ENCODE measurements at places on chromosomes 16 and 17.

GRCh38 chr17:3914312-3914670 is 2.0 kb downstream of the P2RX1 start:
- peak overlapping the region; percentile 39 for H3K4me3 ChIP-seq
- H3K36me3 ChIP-seq: no peaks in the 10 kb centered on the region
- H3K27ac ChIP-seq: peak overlapping the region; percentile 92
- DNase-seq: no peak
- H3K4me1 ChIP-seq: peaks cover 66% of the 10 kb centered on the region

- H3K4me3 ChIP-seq: no peak overlapping the region
- DNase-seq: no peak
- H3K27ac ChIP-seq: no peak overlapping the region
- H3K27me3 ChIP-seq: no peaks in the 10 kb centered on the region
- no peaks in the 10 kb centered on the region for H3K4me1 ChIP-seq
Measured at GRCh38 chr17:50337956-50338355, 8.0 kb upstream of the XYLT2 start.

DNA sequence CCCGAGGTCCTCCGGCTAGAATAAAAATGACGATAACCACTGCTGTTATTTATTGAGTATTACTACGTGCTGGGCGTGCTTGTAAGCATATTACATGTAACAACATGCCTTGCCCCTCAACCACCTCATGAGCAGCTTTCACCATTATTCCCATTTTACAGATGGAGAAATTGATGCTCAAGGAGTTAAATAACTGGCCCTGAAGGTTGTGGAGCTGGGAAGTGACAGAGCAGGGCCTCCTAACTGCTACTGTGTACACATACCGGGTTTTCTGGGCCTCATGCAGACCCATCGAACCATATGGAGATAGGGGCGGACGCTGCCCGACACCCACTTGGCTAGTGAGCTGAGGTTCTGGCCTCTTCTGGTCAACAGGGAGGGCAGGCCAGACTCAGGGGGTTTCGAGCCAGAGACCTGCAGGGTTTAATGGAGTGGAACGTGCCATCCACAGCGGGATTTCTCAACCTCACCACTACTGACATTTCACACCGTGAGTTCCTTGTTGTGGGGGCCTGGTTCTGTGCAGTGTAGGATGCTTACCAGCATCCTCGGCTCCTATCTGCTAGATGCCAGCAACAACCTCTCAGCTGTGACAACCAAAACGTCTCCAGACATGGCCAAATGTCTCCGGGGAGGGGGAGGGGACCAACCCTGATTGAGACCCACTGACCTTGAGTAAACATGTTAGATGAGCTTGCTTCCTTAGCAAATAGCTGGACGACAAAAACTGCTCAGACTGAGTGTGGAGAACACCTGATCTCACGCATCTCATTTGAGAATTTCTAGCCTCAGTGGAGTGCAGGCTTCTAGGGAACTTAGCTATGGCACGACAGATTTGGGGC is 432.0 kb downstream of the SLC39A11 start:
- no peaks in the 10 kb centered on the region for H3K36me3 ChIP-seq
- no peaks in the 10 kb centered on the region for H3K27me3 ChIP-seq
- no peak overlapping the region for H3K27ac ChIP-seq

GRCh38 chr16:53781023-53781605 is 77.2 kb downstream of the FTO start:
- H3K36me3 ChIP-seq: no peaks in the 10 kb centered on the region
- no peaks in the 10 kb centered on the region for H3K27me3 ChIP-seq

GRCh38 chr16:15817446-15817845 is 39.4 kb downstream of the MYH11 start:
- H3K27ac ChIP-seq: no peak overlapping the region
- DNase-seq: no peak
- H3K4me3 ChIP-seq: no peak overlapping the region
- no peaks in the 10 kb centered on the region for H3K27me3 ChIP-seq

- peaks cover 12% of the 10 kb centered on the region for H3K27me3 ChIP-seq
- peaks cover 8% of the 10 kb centered on the region for H3K4me1 ChIP-seq
- H3K4me3 ChIP-seq: no peak overlapping the region
- H3K27ac ChIP-seq: no peak overlapping the region
Measured at GRCh38 chr17:28272166-28272565, 46.8 kb upstream of the TMEM97 start.

DNA sequence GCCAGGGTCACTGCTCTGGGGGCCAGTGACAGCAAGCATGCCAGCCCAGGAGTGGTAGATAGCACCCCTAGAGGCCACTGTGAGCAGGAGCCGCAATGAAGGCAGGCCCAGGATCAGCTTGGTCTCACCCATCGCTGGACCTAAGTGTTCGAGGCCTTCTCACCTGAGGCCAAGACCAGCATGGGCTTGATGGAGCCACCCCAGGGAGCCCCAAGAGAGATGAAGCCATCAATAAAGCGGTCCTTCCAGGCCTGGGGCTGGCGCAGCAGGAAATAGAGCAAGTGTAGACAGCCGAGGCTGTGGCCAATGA is 1.8 kb downstream of the LCAT start:
- no peak overlapping the region for H3K4me3 ChIP-seq
- H3K27me3 ChIP-seq: no peaks in the 10 kb centered on the region
- peaks cover 37% of the 10 kb centered on the region for H3K4me1 ChIP-seq
- H3K36me3 ChIP-seq: peaks cover 17% of the 10 kb centered on the region

GRCh38 chr17:28415886-28416285 is 9.9 kb upstream of the SLC46A1 start:
- no peak overlapping the region for H3K27ac ChIP-seq
- no peak for DNase-seq
- no peaks in the 10 kb centered on the region for H3K36me3 ChIP-seq
- no peaks in the 10 kb centered on the region for H3K27me3 ChIP-seq

DNA sequence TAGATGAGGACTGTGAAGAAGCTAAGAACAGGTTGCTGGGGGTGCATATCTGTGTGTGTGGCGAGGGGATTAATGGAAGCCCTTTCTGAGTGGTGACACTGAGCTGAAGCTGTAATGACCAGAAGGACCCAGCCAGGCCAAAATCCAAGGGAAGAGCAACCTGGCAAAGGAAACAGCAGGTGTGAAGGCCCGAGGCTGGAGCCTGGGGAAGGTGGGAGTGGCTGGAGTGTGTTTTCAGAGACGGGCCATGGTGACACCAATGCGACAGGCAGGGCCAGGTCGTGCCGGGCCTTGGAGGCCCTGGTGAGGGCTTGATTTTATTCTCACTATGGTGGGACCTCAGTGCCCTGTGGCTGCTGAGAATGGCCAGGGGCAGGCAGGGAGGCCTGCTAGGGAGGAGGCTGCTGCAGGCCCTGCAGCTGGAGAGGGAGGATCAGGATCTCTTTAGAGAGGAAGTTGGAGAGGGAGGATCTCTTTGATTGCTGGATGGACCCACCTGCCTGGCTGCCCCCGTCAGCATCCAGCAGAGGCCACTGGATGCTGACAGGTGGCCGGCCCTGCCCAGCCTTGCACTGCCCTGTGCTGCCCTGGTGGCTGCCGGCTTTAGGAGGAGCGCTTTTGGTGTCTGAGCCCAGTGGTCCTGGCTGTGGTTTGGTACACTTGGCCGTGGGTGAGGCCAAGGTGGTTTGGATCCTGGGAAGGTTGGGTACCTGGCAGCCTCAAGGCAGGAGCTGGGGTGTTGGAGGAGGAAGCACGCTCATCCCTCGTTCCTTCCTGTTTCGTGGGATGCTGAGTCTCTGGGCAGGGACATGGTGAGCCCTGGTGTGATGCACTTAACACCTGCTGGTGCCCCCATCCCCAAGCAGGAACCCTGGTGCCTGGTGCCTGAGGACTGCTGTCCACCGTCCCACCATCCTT is 188.3 kb downstream of the SEC14L1 start:
- H3K4me3 ChIP-seq: no peak overlapping the region
- no peak overlapping the region for H3K27ac ChIP-seq
- H3K4me1 ChIP-seq: peaks cover 83% of the 10 kb centered on the region
- no peaks in the 10 kb centered on the region for H3K27me3 ChIP-seq
- no peak for DNase-seq

- H3K27me3 ChIP-seq: peaks cover 54% of the 10 kb centered on the region
- H3K36me3 ChIP-seq: no peaks in the 10 kb centered on the region
- no peak overlapping the region for H3K27ac ChIP-seq
- H3K4me1 ChIP-seq: peaks cover 28% of the 10 kb centered on the region
Measured at GRCh38 chr16:3042376-3042775, 4.0 kb upstream of the MMP25 start.

DNA sequence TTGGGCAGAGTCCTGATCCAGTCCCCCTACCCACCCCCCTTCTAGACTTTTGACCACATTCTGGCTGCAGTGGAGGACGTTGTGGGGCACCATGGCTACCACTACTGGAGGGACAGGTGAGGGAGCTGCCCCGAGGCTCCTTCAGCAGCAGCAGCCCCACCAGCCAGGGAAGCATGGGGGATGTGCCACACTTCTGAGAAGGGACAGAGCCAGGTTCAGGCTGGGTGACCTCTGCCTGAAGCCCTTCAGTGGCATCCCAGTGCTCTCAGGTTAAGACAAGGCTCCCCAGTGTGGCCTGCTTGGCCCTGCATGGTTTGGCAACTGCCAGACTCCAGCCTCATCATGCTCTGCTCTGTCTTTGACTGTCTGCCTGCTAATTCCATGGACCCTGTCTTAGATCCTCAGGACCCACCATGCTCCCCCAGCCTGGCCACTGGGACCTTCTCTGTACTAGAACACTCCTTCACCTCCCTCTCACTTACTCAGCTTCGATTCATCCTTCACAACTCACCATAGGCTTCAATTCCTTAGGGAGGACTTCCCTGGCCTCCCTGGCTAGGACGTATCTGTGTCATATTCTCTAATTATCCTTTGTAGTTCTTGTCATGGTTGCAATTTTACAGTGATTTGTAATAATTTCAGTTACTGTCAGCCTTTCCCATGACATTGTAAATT is 8.8 kb downstream of the SLC9A5 start:
- DNase-seq: no peak
- no peaks in the 10 kb centered on the region for H3K27me3 ChIP-seq
- H3K36me3 ChIP-seq: no peaks in the 10 kb centered on the region
- no peak overlapping the region for H3K4me3 ChIP-seq
- H3K4me1 ChIP-seq: no peaks in the 10 kb centered on the region
- no peak overlapping the region for H3K27ac ChIP-seq

DNA sequence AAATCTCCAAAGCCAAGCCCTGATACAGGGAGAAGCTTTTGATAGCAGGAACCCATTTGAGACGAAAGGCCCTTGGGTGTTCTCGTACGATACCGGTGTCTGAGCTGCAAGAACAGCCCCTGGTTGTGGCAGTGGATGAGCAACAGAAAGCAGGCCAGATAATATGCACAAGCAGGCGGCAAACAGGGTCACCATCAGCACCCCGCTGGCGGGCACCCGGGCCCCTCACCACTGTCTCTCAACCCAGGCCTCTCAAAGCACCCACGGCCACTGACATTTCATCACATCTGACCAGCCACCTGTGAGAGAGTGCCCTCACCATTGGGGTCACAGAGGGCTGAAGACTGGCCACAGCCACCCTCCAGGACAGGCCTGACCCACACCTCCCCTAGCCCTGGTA is 230.4 kb downstream of the C16orf78 start:
- DNase-seq: no peak
- H3K27ac ChIP-seq: no peak overlapping the region

GRCh38 chr17:17072546-17072945 is 30.3 kb downstream of the MPRIP start:
- DNase-seq: no peak
- no peak overlapping the region for H3K4me3 ChIP-seq
- H3K27me3 ChIP-seq: no peaks in the 10 kb centered on the region

DNA sequence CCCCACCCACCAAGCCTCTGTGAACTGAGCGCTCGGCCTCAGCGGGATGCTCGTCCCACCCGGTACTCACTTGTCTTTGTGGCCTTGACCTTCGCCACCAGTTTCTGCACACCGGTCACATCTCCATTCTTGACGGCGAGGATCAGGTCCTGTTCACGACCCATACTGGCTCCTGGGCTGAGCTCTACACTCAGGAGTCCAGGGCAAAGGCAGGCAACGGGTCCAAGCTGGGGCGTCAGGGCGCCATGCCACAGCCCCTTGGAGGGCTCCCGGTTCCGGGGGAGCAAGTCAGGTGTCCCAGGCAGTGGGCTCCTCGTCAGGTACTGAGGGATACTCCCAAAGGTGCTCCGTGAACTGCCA is 1.7 kb downstream of the CASKIN2 start:
- H3K27ac ChIP-seq: no peak overlapping the region
- H3K27me3 ChIP-seq: no peaks in the 10 kb centered on the region
- H3K4me3 ChIP-seq: no peak overlapping the region
- H3K4me1 ChIP-seq: peaks cover 31% of the 10 kb centered on the region
- H3K36me3 ChIP-seq: no peaks in the 10 kb centered on the region

DNA sequence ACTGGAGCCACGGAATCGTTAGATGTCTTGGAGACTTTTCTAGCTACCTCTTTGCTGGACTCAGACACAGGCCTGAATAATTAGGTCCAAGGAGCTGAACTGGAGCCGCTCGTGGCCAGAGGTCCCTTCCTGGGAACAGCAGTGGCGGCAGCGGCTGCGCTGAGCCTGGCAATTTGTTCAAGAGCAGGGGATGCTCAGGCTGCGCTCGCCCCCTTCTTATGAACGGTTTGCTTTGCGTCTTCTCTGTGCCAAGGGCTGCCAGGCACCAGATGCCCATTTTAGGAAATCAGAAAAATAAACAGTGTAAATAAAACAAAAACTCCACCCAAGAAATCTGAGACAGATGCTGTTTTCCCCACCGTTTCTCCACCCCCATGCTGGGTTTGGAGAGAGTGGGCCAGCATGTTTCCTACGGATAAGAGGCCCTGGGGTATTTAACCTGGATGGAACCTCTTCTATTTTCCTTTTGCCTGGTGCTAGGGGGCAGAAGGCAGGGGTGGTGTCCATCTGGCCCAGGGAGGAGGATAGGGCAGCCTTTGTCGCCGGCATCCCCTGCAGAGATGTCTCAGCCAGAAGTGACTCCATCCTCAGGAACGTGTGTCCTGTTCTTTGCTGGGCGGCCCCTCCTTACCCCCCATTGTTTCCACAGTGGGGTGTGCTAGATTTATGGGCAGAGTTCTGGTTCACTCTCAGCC is 163.4 kb downstream of the SEC14L1 start:
- no peak overlapping the region for H3K27ac ChIP-seq
- DNase-seq: no peak
- H3K36me3 ChIP-seq: no peaks in the 10 kb centered on the region
- H3K4me1 ChIP-seq: peaks cover 15% of the 10 kb centered on the region
- H3K4me3 ChIP-seq: no peak overlapping the region

DNA sequence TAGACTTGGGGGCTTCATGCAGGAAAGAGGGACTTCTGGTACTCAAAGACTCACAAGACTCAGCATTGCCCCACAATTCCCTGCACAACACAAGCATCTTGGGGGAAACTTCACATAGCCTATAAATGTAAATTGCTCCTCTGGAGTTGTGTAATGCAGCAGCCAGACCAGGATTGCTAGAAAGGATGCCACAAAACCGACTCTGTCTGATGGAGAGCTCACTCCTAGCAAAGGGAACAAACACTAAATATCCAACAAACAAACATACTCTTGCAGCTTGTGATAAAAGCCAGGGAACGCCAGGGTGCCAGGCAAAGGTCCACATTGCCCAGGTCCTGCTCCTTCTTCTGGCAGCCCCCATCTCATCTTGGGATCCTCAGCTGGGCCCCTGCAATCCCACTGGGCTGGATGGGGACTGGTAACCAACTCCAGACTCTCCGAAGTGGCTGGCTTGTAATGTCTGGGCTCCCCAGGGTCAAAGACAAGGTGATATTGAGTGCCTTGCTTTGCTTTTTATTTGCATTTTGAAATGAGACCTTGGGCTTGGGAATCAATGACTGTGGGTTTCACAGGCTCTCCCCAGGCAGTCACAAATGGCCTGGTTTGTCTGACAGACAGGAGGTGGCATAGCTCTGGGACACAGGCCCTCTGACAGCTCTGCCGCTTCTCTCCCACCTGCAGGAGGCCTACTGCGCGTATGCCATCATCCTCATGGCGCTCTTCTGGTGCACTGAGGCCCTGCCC is 15.3 kb downstream of the SLC13A2 start:
- H3K4me1 ChIP-seq: no peaks in the 10 kb centered on the region
- no peak for DNase-seq
- no peaks in the 10 kb centered on the region for H3K36me3 ChIP-seq
- H3K4me3 ChIP-seq: no peak overlapping the region
- H3K27ac ChIP-seq: no peak overlapping the region
